H9 (cell line): ENCODE measurements at places on chromosomes 7 and 10.
A peak's percentile ranks its signal among the peaks of the same experiment; 100 is the strongest.

GRCh38 chr10:119655566-119656001 lies 4.4 kb downstream of the BAG3 start:
- no peak for DNase-seq

DNA sequence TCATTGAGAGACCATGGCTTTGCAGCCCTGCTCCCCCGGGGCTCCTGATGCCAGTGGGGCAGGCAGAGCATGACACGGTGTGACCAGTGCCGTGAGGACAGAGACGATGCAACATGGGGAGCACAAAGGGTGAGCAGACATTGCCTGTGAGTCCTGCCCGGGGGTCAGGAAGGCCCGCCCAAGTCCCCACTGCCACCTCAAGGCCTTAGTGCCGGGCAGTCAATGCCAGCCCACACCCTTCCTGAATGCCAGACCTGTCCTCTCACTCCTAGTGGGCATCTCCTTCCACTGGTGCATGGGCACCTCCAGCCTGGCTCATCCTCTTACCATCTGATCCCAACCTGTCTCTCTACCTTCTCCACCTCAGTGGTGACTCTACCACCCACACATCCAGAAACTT lies 157.9 kb upstream of the ZMIZ1 start:
- DNase-seq: no peak

GRCh38 chr10:75266945-75267344 lies 31.2 kb upstream of the COMTD1 start:
- no peak for DNase-seq

GRCh38 chr10:104127411-104127810 lies 5.4 kb downstream of the SFR1 start:
- DNase-seq: peak; percentile 62

- no peak for DNase-seq
Observed at GRCh38 chr7:116166156-116166555, 44.2 kb upstream of the TES start.

DNA sequence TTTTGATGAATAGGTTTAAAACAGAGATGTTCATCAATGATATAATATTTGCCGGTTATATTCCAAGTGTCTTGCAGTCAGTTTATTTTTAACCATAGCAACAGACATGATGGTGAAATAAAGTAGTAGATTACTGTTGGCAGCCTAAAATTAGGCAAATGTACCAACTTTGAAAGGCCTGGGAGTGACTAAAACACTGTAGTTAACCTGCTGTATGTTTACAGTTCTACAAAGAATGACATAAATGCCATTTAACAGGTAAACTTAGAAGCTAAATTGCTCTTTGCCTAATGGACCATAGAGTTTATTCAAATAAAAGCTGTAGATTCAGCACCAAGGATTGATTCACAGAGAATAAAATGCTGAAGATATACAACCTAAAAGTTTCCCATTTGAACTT lies 64.1 kb downstream of the PHTF2 start:
- DNase-seq: no peak

GRCh38 chr10:63441404-63441803 lies 24.4 kb downstream of the JMJD1C start:
- DNase-seq: no peak

GRCh38 chr10:128047991-128048818 lies 78.0 kb downstream of the MKI67 start:
- DNase-seq: no peak

GRCh38 chr10:4250587-4250887 lies 465.5 kb upstream of the KLF6 start:
- no peak for DNase-seq

DNA sequence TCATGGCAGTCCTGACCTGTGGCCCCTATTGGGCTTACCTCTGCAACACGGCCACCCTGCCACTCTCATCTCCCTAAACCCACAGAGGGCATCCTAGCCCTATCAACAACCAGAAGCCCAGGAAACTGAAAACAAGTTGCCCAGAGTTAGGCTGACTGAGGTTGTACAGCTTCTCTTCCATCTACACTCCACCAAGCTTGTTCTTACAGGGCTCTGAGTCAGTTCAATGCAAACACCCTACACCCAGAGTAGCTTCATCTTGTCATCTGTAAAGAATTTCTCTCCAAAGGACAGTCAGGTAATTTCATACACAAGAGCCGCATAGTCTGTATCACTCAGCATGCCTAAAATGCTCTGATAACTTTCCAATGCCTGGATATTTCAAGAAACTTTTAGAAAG lies 175.4 kb downstream of the ARID5B start:
- no peak for DNase-seq

DNA sequence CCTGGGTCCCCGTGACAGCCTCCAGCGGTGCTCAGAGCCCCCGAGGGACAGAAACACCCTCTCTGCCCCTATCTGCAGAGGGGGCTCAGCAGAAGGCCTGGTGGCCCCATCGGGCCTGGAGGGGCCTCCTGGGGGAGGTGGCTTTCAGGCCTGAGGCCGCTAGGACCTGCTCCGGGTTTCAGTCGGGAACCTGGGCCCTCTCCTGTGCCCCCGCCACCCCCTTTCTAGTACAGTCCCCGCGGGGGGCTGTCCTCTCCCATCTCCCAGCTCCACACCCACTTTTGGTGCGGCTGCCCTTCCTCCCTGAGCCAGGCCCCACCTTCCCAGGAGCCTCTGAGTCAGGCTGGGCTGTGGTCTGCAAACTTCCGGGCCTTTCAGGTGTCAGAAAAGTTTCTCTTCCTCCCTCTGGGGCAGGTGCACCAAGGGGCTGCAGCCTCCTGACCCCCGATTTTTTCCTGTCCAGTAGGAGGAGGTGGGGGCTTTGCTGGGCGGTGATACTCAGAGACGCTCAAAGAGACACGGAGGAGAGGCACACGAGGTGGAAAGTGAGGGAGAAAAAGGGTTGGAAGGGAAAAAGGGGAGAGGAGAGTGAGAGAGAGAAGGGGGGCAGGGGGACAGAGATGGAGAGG lies 692 bp downstream of the CARD11 start:
- peak; percentile 45 for DNase-seq

- DNase-seq: no peak
Observed at GRCh38 chr10:33365871-33366411, 31.5 kb upstream of the NRP1 start.

DNA sequence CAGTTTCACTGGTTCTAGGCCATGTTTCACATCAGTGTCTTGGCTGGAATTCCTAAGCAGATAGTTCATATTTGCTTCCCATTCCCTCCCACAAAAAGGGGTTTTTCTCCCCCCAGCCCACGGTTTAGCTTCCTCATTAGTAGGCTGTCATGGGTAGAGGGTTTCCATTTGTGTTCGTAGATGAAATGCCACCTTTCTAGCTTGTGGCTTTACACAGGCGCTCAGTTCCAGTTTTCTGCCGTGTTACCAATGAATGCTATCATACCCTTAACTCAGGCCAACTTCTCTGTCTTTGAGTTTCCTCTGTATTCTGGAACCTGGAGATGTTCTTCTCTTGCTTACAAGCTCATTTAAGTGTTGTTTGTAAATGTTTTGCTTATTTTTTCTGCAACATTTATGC lies 26.8 kb downstream of the CALD1 start:
- no peak for DNase-seq

DNA sequence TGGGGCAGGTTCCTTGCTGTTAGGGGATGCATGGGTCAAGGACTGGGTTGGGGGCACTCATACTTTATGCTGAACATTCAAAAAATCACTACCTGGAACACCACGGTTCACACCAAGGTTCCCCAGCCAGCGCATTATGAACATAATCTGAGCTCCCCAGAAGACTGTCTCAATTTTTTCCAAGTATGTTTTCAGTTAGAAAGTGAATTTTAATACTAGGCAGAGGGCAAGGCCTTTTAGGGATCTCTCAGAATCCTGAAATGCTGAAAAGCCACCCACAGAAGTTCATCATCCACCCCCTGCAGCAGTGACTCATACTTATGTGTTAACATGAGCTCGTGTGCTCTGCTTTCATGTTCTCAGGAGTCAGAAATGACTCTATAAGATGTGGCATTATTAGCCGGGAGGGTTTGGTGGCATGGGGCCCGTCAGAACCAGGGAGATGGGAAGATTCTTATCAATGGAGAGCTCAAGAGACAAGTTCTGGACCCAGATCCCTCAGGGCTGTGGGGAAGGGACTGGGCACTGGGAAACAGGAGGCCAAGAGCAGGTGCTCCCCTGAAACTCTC lies 185.2 kb upstream of the ITGB1 start:
- DNase-seq: no peak

- no peak for DNase-seq
Observed at GRCh38 chr7:45087301-45088145, 1.2 kb downstream of the NACAD start.

GRCh38 chr7:95905167-95905566 lies 132.8 kb downstream of the DYNC1I1 start:
- DNase-seq: no peak

GRCh38 chr7:130398526-130399090 lies 18.3 kb downstream of the CPA1 start:
- no peak for DNase-seq

DNA sequence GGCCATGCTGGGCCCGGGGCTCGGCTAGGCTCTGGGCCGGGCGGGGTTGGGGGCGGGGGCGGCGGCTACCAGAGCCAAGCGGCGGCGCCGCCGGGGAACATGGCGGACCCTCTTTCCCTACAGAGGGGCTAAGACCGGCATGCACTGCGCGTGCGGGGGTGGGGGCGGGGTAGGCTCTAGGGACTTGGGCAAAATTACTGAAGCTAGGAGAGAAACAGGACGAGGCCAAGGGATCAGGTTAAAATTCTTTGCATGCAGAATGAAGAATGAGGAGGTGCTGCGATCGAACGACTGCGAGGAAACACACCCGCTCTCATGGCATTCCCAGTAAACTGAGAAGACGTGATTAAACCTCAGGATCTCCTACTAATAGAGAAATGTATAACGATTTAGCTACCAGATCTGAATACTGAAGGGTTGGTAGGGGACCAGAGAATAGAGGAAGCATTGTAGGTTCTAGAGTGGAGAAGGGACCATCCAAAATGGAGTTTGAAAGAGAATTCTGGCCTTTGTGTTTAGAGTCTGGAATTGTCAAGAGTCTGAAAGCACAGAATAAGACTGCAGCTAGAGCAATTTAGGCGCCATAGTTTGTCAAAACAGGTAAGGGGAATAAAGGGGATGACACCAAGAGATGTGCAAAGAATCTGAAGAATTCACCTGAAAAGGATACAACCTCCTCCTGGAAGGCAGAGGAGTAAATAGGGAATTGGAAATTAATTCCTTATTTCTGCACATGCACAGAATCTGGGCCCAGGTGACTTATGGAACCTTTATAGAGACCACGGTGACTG lies at the start of gene PPP3CB:
PPP3CB (minus strand) TSS at position 141 of the 791 bp plus-strand sequence; CDS start at position 6, 135 bp downstream.
- peak; percentile 95 for DNase-seq

GRCh38 chr7:129845972-129846327 lies 106.8 kb downstream of the UBE2H start:
- no peak for DNase-seq

- no peak for DNase-seq
Observed at GRCh38 chr7:8938044-8938805, 504.8 kb downstream of the NXPH1 start.

DNA sequence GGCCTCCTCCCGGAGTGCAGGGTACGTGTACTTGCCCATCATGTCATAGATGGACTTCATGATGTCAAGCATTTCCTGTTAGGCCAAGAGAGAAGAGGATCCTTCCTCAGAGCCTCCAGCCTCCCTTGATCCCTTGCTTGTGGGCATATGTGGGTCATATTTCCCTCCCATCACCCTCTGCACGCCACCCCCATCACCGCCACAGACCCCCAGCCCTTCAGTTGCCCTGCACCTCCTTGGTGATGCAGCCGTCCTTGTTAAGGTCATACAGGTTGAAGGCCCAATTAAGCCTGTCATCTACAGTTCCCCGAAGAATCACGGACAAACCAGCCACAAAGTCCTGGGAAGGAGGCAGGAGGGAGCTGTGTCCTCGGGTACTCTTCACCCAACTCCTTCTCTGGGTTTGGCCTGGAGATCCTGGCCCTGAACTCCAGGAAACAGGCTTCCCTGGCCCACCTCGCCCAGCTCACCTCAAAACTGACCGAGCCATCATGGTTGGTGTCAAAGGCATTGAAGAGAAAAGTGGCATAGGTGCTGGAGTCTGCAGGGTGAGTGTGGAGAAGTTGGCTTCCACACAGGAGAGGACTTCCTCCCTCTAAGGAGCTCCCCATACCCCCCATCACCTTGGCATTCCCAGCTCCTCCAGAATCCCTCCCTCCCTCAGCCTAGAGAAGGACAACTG lies 9.8 kb upstream of the OGA start:
- DNase-seq: no peak

DNA sequence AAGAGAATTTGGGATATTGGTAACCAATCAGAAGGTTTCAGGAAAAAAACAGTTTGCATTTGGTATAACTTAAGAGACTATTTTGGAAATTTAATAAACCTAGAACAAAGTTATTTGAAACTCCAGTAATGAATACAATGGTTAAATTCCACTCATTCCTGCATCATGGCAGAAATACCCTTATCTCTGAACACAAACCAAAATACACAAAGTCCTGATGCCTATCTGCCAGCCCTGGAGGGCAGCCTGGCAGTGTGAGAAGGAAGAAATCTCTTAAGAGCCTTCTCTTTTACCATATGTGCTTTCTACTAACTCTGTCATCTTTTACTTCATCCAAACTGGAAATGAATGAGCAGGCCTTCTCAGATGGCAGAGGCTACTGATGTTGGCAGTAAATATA lies 147.1 kb upstream of the LYZL1 start:
- DNase-seq: no peak

DNA sequence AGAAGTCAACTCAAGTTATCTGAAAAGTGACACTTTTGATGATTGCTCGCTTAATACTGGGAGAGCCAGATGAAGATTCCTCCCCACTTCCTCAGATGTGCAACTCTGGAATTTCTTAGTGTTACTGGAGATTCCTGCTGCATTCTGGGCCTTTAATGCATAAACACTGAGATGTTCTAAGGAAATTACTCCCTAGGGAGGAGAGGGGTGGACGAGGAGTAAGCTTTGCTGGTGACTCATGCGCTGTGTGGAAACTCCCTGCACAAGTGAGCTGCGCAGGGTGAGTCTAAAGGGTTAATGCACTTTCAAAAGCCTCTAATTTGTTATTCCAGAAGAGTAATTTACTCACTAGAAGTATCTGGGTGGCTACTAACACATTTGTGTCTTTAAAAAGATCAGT lies 46.3 kb downstream of the EGFR start:
- no peak for DNase-seq

DNA sequence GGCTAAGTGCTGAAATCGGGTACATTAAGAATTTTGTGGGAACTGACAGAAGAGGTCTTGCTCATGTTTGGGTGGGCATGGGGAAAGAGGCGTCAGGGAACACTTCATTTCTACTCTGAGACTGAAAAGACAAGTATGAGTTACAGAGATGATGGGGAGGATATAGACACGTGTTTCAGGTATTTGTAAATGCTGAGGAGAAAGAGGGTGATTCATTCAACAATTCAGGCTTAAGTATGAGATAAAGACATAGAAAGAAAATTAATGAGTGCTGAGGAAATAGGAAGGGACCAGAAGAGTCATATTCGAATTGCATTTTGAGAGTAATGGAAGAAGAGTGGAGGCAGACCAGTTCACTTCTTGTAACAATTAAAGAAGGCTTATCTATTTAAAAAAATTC lies 143.6 kb downstream of the HBP1 start:
- no peak for DNase-seq
